ENCODE measurements at places on chromosomes 4 and X.
A peak's percentile ranks its signal among the peaks of the same experiment; 100 is the strongest.

DNA sequence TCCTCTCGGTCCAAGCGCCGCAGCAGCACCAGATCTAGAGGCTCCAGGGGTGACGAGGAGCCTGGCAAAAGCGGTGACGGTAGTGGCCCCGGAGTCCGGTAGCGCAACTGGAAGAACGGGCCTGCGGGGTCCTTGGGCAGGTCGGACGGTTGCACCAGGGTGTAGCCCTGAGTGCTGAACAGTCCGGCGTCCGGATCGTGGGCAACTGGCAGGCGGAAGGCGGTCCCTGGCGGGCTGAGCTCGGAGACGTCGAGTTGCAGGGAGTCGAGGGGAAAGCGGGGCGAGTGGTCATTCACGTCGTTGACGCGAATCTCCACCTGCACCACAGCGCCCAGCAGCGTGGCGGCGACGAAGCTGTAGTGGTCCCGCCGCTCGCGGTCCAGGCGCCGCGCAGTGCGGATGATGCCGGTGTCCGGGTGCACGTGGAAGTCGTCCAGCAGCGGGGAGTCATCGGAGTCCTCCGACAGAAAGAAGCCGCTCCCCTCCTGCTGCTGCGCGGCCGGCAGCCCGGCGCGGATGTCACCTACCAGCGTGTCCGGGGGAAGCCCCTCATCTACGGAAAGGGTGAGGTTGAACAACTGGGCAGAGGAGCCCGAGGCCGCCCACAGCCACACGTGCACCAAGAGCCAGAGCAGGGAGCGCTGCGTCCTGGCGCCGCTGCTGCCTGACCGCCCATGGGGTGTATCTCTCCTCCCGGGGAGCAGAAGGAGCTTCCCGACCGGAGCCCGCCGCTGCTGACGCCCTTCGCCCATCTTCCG is 837 bp downstream of the DCHS2 start:
- DNase-seq, result no peak

DNA sequence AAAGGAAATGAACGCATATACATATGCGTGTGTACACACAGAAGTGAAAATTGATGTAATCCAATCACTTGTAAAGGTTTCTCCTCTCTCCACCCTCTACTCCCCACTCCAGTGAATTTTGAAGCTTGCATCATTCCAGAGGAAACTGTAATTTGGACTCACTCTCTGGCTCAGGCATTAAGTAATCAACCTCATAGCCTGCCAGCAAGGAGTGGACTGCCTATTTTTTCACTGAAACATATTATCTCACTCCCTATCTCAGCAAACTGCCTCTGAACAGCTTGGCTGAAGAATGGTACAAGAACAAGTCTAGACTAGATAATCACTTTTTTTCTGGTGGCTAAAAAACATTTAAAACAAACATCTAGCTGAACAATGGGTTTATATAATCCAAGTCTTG is 124.2 kb downstream of the C4orf51 start:
- DNase-seq, result no peak

DNA sequence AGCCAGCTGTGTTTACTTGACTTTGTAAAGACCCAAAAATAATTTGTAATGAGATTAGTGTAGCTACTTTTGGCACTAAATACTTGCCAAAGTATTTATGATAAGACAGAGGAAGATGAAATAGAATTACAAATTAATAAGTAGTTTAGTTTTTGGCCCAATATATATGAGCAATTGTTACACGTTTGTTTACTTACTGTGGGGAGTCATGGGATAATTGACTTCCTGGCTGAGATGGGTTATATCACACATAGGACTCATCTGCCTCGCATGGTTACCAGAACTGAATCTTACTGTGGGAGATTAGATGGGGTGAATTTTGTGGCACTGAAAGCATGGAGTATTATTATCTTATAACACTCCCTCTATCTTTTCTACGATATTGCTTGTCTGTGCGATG is 66.6 kb downstream of the INTS12 start:
- no peak for DNase-seq

GRCh38 chr4:13992975-13993520 is 365.5 kb upstream of the BOD1L1 start:
- no peak for DNase-seq

- DNase-seq, result no peak
These were observed 452.5 kb upstream of the SMIM31 start for GRCh38 chr4:164301430-164301829.

- no peak for DNase-seq
These were observed 10.3 kb upstream of the LSM6 start for GRCh38 chr4:146165221-146165620.

- no peak for DNase-seq
These were observed 204.7 kb upstream of the HS3ST1 start for GRCh38 chr4:11633430-11633829.

DNA sequence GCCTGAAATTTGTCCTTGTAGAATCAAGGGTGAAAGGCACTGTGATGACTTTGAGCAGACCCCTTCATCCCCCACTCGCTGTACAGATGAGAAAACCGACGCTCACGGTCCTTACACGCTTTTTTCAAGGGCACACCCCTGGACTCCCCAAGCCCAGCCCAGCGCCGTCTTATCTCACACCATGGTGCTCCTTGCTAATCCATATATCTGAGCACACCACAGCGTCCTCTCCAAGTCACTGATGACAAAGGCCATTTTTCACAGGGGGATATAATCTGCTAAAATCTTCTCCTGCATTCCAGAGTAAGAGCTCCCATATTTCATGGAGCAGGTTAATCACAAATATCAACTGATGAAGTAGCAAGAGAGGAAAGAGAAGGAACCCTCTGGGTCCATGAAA is 486.3 kb downstream of the BCOR start:
- DNase-seq, result no peak

GRCh38 chr4:38424151-38424871 is 239.7 kb upstream of the KLF3 start:
- no peak for DNase-seq

GRCh38 chrX:20595928-20596575 is 329.3 kb upstream of the RPS6KA3 start:
- no peak for DNase-seq

DNA sequence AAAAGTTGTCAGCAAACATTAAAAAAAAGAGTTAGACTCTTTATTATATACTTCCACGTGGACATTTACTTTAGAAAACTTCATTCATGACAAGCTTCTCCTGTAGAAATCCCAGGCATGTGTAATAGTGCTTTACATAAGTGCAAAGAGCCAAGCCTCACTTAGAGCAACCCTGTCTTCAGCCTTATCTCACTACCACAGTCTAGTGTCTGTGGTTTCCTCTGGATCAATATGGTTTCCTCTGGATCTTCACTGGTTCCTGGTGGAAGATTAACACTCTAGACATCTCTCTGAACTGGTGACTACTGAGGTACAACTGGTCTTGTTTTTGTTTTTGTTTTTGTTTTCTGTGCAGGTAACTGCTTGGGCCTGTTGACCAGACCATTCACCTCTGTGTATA is 18.4 kb upstream of the ARMCX5 start:
- no peak for DNase-seq

GRCh38 chr4:3701736-3702560 is 64.2 kb upstream of the ADRA2C start:
- DNase-seq, result no peak

GRCh38 chrX:3136161-3136961 is 95.1 kb downstream of the ARSF start:
- no peak for DNase-seq

DNA sequence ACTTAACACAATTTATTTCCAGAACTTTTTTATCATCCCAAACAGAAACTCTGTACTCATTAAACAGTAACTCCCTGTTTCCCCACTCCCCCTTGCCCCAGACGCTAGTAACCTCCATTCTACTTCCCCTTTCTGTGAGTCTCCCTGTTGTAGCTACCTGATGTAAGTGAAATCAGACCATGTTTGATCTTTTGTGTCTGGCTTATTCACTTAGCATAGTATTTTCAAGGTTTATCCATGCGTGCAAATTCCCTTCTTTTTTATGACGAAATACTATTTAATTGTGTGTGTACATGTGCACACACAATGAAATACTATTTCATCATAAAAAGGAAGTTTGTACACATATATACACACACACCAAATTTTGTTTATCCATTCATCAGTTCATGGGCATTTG is 5.2 kb downstream of the PKD2 start:
- DNase-seq, result no peak

DNA sequence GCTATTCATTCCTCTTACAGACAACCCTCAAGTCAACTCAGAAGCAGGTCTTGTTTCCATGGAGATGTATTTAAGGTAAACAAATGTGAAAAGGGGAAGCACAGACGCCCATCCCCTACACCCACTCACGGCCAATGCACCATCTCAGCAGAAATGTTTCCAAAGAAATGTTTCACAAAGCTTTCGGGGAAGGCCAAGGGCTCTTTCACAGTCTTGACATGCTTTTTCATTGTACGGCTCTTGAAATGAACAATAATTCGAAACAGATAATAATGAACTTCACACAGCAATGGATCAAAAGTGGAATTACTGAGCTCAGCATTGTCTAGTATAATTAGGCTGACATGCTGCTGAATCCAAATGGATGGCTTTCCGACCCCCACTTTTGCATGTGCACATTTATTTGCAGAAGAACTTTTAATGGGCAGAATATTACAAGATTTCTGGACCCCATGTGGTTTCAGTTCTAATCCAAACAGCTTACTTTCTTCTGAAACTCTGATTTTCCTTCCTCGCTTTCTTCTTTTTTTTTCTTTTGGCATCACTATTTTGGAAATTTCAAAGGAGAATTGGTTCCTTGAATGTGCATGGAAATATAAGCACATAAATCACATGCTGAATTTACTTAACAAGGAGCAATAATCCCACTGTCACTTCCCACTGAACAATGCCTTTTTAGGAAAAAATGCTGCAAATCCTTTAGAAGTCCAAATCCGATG is 160.9 kb downstream of the SMIM20 start:
- DNase-seq, result peak; percentile 22

DNA sequence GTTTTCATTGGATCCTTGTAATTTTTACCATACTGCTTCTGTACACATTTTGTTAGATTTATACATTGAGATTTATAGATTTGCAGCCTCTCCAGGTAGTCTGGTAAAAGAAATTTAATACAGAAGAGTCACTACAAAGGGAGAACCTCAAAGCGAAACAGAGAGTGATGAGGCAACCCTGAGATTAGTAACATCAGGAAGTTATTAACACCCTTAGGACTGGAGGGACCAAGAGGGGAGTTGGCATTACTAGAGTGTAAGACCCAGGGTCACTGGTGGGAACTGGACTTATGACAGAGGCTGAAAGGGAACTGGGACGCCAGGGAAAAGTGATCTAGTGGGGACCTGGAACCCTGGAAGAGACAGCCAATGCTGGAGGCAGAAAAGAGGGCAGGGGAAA is 20.6 kb upstream of the MAML3 start:
- DNase-seq, result no peak

DNA sequence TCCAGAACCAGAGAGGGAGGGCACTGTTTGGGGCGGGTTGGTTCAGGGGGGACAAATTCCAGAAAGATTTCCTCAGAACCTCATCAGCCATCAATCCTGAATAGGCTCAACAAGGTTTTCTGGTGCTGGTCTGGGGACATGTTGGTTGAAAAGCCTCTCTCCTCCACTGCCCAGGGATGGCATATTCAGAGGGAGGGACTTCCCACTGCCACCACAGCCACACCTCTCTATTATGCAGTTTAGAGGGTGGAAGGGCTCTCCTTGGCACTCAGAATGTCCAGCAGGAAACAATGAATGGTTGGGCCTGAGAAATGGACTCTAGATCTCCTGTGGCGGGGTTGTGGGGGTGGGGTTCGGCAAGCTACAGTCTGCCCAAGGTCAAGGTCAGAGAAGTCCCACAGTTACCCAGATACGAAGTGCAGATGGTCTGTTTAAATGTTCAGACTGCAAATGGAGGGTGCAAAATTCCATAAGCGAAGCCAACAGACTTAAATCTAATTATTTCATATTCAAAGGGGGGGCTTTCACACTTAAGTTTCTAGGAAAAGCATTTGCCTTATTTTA is 70.7 kb downstream of the LEF1 start:
- DNase-seq, result no peak

DNA sequence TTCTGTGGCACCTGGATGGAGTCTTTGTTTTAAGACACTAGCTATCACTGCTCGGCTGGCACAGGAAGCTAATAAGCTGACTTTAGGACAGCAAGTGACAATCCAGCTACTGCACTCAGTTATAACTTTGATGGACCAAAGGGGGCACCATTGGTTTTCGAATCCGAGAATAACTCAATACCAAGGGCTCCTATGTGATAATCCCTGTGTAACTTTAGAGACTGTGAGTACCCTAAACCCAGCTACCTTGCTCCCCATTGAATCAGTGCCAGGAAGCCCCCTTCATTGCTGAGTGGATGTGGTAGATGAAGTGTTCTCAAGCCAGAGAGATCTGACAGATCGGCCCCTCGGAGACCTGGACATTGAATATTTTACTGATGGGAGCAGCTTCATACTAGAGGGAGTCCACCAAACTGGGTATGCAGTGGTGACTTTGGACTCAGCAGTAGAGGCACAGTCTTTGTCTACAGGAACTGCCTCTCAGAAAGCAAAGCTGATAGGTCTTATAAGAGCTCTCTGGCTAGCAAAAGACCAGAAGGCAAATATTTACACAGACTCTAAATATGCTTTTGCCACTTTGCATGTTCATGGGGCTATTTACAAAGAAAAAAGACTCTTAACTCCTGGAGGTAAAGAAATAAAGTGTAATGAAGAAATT is 35.5 kb upstream of the UGT2B7 start:
- DNase-seq, result no peak

DNA sequence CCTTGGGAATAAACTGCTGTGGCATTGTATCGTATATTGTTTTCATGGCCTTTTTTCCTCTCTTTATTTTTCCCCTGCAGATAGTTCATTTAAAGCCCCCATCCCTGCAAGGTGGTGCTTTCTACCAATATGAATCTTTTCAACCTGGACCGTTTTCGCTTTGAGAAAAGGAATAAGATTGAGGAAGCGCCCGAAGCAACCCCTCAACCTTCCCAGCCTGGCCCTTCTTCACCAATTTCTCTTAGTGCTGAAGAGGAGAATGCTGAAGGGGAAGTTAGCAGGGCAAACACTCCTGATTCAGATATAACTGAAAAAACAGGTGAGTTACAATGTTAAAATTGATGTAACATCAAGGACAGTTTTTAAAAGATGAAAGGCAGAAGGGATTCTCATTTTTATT is 601 bp downstream of the SMARCAD1 start:
- no peak for DNase-seq

GRCh38 chr4:37595875-37596680 is 90.1 kb downstream of the RELL1 start:
- DNase-seq, result no peak

DNA sequence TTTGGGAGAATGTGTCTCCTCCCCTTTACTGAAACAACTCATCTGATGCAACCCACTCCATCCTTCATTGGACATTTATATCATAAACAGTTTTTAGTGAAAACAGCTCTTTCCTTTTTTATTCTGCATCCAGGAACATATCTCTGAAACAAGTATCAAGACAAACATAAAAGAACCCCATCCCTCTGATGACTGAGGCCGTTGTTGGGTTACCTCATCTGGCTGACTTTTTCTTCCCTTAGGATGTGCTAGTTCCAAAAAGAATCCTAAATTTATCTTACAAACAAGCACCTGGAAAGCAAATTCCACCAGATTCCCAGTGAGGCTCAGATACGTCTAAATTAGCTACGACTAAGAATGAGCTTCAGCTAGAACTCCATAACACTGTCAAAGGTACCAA is 483.7 kb upstream of the INTU start:
- DNase-seq, result no peak
